ENCODE measurements at places on chromosomes 3 and 15.

DNA sequence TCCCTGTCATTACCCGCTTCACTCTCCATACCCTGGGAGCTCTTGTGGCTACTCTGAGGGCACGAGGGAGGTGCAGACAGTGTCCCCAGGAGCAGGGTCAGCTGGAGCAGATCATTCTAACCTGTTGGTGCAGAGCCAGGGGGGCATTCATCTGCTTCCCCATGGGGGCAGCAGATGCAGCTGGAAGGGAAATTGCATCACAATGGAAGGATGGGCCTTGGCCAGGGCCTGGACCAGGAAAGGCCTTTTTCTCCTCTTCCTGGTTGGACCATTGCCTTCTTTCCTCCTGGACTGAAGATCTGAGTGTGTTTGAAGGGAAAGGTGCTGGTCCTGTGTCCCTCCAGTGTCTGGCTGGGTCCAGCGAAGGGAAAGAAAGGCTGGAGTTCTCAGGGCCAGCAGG, 55.7 kb downstream of the EPHB1 start:
- DNase-seq: no peak

DNA sequence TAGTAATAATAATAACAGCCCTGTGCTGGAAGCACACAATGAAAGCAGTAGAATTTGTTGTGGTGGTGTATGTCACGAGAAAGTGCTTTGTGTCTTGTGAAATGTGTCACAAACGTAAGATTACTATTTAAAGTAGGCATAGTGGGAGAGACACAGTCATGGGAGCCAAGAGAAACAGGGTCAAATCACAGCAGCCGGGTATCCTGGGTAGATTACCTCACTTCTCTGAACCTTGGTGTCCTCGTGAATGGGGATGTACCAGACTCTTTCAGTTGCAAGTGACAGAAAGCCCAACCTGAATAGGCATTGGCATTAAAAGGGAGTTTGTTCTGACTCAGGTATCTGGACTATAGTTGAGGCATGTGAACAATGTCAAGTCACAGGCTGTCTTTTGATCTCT, 29.1 kb upstream of the SRGAP3 start:
- no peak for DNase-seq

DNA sequence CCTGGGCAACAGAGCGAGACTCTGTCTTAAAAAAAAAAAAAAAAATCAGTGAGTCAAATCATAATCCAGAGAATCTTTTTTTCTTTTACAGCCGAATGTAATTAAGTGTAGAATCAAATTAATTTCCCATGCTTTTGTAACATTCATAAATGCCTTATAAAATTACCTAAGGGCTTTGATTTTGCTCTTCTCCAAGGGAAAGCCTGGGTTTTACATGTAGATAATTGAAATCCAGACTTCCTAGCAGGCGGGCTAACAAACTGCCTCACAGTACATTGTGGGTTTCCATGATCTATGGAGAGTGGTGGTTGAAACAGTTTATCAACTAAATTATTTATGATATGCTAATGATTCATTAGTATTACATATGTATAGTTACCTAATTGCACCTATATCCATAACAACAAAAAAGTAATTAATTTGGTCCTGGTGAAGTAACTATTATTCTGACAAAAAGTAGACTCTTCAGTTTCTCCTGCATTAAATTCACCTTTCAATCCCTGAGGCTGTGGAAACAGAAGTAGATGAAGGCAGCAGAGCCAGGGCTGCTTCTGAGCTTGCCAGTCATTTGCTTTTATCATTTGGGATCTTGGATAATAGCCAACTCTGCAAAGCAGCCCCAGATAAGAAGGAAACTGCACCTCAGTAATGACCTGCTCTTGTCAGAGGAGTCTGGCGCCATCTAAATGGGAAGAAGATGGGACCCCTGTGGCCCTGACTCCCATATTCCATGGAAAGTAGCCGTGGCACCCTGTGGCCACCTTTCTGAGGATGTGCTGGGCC, 9.5 kb downstream of the CCR9 start:
- no peak for DNase-seq

DNA sequence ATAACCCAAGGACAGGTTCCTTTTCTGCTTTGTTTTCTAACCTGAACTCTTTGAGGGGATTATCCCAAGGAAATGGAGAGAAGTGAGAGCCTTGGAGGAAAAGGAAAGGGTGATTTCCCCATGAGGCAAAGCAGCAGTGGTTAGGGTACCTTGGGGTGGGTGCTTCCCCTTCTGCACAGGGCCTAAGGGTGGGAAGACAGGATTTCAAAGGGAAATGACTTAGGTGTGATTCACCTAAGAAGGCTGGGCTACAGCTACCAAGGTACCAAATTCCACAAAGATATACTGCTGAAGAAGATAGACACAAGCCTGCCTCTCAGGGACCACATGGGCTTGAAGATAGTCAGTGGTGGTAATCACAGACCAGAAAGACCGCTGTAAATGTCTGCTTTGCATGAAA, 325.3 kb upstream of the DPH6 start:
- no peak for DNase-seq

DNA sequence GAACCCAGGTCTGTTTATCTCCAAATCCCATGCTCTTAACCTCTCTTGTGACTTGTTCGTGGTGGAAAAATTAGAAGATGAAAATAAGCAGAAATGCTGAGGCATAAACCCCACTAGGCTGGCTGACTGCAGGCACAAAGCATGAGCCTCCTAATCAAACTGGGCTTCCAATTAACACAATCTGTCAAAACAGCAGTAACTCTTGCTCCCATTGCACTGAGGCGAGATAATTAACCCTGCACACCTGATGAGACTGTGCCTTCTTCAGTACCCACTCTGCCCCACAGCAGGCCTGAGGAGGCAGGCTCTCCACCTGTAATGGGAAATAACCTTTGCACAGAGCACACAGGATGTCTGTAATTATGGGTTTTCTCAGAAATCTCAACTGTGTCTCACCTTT, 284.4 kb upstream of the WNT5A start:
- DNase-seq: no peak

DNA sequence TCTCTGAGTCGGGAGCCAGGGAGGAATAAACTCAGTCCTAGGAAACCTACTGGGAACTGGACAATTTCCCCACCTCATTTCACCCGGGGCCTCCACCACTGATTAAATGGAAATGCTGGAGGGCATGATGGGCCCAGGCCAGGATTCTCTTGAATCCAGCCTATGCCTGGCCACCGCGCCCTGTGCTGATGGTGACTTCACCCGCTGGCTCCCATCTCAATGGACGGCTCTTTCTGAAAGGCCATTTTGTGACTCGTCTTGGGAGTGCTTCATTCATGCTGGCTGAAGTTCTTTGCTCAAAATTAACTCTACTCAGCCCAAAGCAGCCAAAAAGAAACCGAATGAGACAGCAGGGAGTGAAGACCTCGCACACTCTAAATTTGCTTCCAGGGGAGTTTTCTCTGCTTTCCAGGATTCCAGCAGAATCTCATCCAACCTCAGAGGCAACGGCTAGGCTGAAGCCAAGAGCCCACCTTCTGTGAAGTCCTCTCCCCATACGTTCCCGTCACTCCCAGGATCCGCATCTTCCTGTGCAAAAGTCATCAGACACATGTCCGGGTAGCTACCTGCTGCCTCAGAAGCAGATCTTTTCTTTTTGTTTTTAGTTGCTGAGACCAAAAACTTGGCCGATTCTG, 266.0 kb upstream of the ICE2 start:
- peak; percentile 61 for DNase-seq

DNA sequence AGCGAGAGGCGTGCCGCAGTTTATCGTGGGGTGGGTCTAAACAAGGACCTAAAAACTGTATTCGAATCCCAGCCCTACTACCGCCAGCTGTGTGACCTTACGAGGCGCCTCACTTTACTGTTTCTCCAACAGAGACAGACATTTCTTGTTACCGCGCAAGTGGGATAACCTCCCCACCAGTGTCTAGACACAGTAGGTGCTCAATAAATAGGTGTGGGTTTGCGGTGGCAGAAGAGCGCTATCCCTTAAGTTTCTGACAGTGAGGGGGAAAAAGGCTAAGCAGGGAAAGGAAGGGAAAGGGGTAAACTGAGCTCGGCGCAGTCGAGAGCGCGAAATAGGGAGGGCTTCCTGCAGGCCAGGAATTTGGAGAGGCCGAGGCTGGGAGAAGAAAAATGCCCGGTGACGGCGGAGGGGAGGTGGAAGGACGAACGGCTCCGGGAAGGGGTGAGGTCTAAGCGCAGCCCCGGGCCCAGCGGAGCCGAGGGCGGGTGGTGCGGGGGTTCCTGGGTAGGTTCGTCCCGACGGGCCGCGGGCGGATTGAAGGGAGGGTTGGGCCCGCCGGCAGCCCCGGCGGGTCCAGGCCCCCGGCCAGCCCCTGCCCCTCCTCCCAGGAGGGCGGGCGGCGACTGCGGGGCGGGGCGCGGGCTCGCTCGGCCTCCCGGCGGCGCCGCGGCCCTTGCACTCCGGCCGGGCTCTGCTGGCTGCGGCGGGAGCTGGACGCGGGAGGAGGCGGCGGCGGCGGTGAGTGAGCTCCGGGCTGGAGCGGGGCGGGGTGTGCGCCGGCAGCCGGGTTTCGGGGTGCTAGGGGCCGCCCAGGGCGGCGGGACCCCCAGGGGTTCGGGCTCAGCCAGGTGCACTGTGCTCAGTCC, at the start of gene CGNL1:
CGNL1 (plus strand) TSS at position 679 of the 869 bp plus-strand sequence. CDS start 61,495 bp downstream, outside the sequence.
- DNase-seq: peak; percentile 32

GRCh38 chr15:83905556-83906273, 251.8 kb downstream of the ADAMTSL3 start:
- DNase-seq: no peak

- DNase-seq: no peak
Measured at GRCh38 chr3:141414800-141415462, 46.6 kb downstream of the ZBTB38 start.

- no peak for DNase-seq
Measured at GRCh38 chr3:12512534-12513118, 28.3 kb downstream of the TSEN2 start.

DNA sequence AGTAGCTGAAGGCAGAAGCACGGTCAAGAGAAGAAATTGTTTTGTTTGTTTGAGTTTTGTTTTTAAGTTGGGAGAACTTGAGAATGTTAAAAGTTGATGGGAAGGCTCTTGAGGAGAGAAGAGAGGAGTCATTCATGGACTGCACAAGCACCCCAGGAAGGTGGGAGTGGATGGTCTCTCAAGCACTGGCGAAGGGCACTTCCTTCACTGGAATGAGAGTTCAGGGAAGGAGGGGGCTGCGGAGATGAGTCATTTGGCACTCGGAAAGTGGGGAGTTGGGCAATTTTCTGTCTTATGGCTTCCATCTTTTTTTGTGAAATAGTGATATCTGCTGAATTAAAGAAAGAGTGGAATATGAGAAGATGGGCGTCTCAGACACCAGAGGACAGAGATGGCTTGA, 66.0 kb downstream of the ATP13A4 start:
- no peak for DNase-seq

GRCh38 chr3:40321818-40322217, 12.3 kb downstream of the EIF1B start:
- DNase-seq: no peak
